ENCODE measurements at places on chromosomes 5 and 9.

GRCh38 chr5:154358516-154359220 lies 87.1 kb upstream of the SAP30L start:
- DNase-seq, result no peak

DNA sequence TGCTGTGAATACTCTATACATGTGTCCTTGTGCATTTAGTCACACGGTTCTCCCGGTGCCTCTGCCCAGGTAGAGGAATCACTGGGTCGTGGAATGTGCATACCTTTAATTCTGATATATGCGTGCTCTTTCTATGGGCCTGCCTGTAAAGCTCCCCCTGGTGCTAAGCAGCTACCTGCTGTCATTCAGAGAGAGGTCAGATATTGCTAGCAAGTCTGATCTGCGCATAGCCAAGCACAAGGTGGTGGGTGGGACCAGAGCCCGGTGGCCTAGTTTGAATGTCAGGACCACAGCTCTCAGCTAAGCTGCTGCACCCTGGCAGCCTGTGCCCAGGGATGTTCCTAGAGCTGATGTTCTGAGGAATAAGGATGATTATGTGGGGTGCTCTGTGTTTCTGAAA lies 33.4 kb downstream of the TJP2 start:
- no peak for DNase-seq

DNA sequence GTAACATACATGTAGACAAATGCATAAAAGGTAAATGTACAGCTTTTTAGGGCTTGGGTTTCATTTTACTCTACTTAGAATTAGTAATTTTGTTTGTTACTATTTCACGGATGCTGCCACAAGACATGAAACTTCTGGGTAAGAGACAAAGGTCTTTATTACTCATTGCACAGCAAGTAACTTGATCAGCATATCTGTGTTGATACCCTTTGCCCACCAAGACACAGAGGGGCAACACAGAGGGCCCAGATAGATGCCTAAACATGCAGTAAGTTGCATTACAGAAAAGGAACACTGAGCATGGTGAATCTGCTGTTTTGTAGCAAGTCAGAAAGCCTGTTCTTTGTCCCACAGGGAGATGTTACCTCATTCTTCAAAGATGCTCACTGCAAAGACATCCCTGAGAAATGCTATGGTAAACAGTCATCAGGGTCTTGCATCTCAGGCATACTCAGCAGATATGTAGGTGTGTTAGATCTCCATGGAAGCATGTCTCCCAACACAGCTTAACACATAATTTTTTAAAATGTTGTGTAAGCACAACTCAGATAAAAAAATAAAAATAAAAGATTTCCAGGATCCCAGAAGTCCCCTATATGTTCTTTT lies 10.3 kb downstream of the ITGA2 start:
- DNase-seq, result no peak

- DNase-seq, result no peak
These were observed 40.8 kb upstream of the GNPDA1 start for GRCh38 chr5:142053426-142054151.

GRCh38 chr5:151208481-151208914 lies 15.4 kb downstream of the CCDC69 start:
- no peak for DNase-seq

DNA sequence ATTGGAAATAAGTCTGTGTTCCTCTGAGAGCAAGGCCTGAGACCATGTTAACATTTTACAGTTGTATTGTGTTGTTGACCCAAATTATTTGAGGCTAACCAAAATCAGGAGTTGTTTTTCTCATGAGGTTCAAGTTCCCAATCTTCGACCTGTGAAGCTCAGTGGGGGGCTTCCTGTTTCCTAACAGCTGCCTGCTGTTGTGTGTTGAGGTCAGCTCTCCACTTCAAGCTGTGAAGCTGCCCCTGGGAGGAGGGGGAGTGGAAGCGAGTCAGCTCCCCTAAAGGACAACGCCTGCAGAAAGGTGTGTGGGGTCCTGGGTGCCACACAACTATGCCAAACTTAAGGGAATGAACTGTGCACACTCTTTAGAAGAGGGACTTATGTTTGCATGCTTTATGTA lies 295.5 kb downstream of the IRX1 start:
- no peak for DNase-seq

DNA sequence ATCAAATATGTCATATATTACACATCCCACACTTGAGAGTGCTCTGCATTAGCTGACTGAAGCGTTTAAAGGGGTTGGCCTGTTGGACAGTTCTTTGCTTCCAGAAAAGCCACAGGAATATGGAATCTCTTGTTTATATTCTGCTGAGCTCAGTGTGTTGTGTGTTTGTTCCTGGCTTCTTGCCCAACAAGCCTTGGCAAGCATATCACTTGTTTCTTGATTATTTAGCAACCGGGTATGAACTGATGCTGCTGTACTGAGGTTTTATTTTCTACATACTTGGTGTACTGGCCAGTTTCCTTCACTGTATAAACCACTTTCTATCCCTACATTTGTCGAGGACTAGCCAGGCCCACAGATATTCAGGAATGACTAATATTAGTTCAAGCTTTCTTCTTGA lies 378.9 kb downstream of the KCTD16 start:
- DNase-seq, result no peak

DNA sequence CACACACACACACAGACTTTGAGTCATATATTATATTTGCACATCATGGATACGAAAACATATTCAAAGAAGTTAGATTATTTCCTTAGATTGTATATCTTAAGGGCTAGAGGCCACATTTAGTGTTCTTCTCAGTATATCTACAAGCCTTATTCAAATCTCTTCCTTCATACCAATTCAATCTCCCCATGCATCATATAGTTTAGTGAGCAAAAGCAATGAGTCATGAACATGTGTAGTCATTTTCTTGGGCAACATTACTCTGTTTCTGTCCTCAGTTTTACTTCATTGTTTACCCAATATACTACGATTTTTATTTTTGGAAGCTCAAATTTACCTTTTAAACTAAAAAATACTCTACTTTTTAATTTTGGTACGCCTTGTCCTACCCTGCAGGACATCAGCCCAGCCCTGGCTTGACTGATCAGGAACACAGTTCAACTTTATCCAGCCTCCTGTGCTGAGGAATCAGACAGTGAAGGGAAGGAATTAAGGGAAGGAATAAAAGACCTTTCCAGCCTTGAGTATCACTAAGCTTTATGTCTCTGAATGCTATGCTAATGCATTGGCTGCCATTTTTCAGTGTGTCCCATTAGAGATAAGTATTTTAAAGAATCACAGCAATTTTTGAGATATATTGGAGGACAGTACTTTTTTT lies 101.7 kb upstream of the FST start:
- DNase-seq, result no peak

- DNase-seq, result no peak
These were observed 308.6 kb upstream of the EFNA5 start for GRCh38 chr5:107979291-107979690.

- DNase-seq, result no peak
These were observed 77.6 kb upstream of the TMC1 start for GRCh38 chr9:72443855-72444254.

DNA sequence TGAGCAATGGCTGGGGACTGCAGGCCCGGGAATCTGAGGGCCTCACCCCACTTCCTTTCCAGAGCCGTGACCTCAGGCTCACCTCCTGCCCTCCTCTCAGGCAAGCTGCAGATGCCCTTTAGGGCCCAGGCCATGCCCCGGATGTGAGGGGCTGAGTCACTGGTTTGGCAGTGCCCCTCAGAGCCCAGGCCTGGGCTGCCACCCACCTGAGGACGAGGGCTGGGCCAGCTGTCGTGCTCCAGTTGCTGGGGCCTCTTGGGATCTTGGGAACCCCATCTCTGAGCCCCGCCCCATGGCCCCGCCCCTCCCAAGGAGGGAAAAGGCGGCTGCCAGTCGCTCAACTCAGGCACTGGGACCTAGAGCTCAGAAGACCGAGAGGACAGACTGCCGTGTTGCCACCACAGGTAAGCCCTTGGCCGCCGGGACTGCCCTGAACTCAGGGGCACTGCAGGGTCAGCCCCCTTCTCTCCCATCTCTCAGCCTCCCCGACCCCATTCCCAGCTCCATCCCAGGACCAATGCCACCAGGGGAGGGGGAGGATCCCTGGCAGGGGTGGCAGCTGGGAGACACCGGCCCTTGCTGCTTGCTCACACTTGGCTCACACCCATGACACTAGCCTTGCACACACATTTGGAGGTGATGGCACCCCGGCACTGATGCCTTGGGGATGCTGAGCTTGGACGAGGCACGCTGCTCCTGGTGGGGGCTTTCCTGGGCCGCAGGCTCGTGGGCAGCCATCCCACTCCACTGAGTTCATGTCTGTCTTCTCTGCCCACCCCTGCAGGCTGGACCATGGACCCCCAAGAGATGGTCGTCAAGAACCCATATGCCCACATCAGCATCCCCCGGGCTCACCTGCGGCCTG lies at the start of gene CYSRT1:
Gene CYSRT1, plus strand, starts transcription at position 345 of the 865 bp plus-strand sequence. Its CDS starts 448 bp downstream, at position 793.
- DNase-seq, result no peak

GRCh38 chr5:167644619-167645018 lies 646.8 kb upstream of the WWC1 start:
- DNase-seq, result no peak

DNA sequence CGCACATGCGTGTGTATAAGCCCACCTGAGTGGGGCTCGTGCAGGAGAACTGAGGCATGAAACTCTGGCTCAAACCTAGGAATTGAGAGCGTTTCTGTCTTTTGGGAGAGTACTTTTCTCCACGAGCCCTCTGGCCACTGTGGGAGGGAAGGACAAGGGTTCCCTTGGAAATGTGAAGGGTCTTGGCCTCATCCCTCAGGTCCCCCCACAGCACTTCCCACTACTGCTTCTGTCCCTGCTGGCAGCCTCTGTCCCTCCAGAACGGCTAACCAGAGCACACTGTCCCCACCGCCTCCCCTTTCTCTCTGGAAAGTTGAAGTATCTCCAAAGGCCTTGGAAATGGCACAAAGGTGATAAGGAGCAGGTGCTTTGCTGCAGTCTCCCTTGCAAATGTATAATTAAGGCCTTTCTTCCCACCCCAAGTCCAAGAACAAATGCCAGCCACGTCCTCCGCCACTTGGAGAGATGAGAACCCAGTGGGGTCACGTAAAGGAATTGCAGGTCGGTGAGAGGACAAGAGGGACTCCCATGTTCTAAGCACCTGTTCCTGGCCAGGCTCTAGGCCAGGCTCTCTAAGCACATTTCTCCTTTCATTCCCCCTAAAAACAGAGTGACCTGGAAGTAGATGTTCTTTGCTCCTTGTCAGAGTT lies 107.9 kb upstream of the LMX1B start:
- DNase-seq, result no peak

GRCh38 chr5:148214665-148215185 lies 11.9 kb downstream of the SPINK6 start:
- no peak for DNase-seq

DNA sequence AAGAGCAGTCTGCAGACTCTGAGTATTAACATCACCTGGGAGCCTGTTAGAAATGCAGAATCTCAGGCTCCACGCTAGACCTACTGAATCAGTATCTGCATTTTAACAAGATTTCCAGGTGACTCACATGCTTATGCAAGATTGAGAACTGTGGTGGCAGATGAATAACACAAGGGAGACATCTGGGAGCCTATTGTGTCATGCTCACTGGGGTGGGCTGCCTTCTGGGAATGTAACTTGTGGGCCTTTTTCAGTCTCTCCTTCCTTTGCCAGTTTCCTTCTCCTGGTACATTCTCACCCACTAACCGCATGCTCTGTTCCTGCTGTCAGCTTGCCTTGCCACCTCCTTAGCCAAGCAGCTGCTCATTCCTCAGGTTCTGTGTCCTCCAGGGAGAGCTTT lies 176.6 kb upstream of the C9orf72 start:
- no peak for DNase-seq

DNA sequence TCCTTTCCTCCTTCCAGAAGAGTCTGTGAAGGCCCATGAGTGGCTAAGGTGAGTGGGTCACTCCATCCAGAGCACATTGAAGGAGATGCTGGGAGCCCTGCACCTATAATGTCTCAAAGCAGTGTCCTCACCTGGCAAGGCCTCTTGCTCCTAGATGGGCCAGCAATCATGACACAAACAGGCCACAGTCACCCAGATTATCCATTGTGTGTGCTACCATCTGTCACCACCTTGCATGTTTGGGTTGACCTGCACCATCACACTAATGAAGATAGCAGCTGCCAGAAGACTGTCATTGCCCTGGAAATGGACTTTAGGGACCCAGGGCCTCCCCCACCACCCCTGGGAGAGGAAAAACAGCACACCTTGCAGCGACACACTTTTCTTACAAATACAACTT lies 69.6 kb downstream of the GABBR2 start:
- DNase-seq, result no peak

- DNase-seq, result no peak
These were observed 109.3 kb downstream of the DAPK1 start for GRCh38 chr9:87606841-87607521.

Measured in stimulated activated CD4-positive, alpha-beta T cell treated with anti-CD3 and anti-CD28 coated beads, Interleukin-15, amount 100 ng/mL, for 48 hours (primary cell).